Esophagus mucosa (tissue), 1 donor: ENCODE measurements at places on chromosomes 6 and 20.

GRCh38 chr6:11668455-11668854 lies 110.1 kb downstream of the ADTRP start:
- no peak for ATAC-seq

DNA sequence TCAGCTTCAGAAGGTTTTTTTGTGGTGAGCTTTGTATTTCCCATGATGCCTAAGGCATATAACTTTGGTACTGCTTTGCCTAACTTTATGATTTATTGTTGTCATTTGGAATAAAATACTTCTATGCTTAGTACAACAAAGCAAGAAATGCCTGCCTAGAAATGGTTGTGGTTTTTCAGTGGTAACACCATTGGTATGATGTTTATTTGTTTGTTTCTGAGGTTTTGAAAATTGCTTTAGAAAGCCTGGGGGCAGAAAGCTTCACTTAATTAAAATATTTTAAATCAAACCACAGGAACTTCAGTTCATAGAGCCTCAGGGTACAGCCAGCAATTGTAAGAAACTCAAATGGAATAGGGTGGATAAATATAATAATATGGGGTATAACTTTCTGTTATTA lies 351.2 kb upstream of the MAP3K7 start:
- ATAC-seq: no peak

- ATAC-seq: no peak
Measured at GRCh38 chr20:58677079-58677604, 15.5 kb upstream of the NPEPL1 start.

GRCh38 chr6:13575377-13575775 lies 975 bp downstream of the SIRT5 start:
- ATAC-seq: no peak

DNA sequence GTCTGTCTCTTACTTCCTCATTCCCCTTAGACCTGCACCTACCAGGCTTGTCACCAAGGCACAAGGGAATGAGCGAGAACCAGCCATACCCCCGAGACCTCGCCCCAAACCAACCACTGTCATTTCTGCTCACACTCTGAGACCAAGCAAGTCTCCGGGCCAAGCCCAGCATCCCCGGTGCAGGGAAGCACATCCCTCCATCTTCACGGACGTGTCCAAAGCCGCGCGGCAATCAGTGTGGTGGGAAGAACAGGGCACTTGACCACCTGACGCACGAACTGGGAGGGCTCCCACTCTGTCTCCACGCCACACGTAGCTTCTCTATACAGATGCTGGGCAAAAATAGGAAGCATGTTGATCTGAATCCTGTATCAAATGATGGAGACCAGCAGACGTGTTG lies 28.4 kb upstream of the THBS2 start:
- ATAC-seq: no peak

DNA sequence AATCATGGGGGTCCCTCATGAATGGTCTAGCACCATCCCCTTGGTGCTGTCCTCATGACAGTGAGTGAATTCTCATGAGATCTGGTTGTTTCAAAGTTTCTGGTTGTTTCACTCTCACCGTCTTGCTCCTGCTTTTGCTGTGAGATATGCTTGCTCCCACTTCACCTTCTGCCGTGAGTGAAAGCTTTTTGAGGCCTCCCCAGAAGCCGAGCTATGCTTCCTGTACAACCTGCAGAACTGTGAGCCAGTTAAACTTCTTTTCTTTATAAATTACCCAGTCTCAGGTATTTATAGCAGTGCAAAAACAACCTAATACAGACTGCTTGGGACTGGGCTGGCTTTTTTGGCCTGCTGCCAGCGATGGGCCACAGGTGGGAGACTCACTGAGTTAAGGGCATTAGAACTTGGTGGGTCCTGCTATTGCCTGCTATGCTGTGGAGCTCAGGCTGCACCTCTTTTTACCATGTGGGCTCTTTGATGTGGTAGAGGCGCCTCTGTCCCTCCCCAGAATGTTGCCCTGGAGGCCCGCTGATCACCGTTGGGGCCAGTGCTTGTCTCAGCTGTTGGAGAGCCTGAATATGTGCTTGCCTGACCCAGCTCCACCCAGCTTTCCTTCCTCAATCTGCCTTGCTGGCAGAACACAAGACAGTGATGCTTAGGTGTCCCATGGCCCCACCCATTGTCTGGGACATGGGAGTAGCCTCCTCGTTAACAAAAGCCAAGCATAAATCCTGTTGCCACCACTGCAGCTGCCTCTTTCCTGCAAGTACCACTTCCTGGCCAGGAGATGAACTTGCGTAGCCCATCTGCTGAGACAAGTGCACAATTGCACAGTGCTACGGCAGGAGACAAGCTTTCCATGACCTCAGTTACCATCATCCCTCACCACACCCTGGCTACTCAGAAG lies 47.1 kb downstream of the IGF2R start:
- ATAC-seq: peak; percentile 93

DNA sequence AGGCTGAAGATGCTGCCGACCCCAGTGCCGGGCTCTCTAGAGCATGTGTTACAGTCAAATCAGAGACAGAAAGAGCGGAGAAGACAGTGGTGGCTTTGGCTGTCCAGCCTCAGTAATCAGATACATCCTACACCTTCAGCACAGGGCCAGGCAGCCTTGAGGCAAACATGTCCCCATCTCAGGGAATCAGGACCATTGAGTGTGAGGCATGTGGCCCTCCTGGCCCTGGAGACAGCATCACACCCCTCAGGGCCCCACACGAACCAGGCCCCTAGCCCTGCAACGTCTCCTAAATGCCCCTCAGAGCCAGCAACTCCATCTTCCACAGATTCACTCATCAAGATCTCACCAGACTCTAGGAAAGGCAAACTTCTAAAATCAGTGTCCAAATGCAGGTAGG lies 24.5 kb downstream of the PXDC1 start:
- ATAC-seq: no peak

DNA sequence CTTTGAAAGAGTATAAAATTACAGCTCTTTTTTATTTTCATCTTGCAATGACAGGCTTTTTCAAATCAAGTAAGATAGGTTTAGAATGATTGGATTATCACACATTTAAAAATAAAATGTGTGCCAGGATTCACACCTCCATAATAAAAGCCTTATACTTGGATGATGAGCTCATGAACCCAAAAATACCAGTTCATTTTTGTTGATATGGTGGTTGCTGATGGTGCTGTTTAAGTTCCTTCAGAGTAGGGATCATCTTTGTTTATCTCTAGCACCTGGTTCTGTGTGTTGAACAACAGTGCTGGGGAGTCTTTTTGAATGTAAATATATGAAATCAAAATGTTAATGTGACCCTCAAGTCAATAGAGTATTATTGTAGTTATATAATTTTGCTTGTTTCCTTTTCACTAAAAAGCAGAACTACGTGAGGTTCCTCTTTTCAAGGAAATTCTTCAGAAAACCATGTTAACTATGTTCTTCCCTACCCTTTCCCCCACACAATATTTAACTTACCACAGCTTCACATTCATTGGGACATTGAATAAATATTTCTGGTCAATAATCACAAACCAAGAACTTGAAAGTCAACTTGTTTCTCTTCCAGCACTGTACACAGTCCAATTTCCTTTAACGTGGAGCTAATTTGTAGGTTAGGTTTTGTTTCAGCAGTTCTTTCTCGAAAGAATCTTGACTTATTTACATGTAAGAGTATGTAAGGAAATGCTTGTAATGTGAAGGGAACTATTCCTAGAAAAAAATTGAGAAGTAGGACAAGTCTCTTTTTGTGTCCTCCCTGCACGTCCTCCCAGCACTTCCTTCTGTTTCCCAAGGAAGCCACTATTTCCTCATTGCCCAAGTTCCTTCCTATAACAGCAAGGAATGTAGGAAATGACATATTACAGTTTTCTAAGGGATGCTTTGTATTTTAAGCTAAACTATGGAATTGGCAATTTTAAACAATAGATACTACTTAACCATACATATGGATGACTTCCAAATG lies 945.9 kb upstream of the CITED2 start:
- ATAC-seq: no peak

- no peak for ATAC-seq
Measured at GRCh38 chr6:156773476-156773875, 3.7 kb upstream of the ARID1B start.

DNA sequence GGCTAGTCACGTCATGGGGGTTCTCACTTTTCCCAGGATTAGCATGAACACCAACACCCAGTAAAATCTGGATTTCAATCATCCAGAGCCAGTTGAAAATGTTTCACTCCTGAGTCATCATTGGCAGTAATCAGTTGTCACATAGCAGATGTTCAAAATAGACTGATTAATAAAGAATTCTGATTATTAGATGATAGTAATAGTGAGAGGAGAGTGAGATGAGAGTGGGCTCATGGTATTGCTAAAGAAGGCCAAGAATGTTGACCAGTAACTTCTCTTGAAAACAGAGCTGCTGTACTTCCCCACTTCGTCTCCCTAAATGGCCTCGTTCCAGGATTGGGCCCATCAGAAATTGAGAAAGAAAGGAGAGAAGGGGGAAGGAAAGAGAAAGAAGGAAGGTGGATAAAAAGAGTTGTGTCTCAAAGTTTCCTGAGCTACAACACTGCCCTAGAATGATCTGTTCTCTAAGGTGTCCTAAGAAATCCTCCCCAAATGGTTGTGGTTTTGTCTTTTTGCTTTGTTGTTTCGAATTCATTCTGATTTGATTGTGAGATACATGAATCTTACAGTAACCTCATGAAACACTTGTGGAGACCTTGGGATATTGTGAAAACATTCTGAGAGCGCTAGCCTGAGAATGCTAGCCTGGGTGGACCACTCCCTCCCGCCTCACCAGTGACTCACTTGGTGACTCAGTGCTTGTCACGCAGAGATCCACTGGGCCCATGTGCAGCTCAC lies 502.2 kb upstream of the JARID2 start:
- ATAC-seq: peak; percentile 99

GRCh38 chr6:45365036-45365435 lies 12.7 kb downstream of the SUPT3H start:
- no peak for ATAC-seq

DNA sequence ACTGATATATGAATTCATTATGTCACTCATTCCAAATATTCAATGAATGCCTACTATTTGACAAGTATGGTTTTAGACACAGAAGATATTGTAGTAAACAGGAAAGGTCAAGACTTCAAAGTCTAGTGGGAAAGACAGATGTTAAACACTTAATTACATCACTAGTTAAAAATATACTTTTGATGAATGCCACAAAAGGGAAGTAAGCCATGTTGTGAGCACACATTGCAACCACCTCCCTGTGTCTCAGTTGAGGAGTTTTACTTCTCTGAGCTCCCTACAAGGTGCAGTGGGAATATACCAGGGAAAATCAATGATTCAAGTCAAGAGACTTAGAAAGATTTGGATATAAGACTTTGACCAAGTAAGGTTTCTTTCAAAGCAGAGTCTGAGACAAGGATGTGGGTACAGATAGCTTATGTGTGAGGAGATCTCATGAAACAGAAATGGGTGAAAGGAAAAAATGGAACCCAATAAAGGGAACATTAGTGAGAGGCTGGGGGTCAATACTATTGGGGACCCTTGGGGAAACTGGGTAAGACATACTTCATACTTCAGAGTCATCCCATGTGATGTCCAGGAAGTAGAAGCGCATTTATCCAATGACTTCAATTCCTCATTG lies 503.7 kb downstream of the KIF16B start:
- no peak for ATAC-seq

- no peak for ATAC-seq
Measured at GRCh38 chr20:60541991-60542390, 583.8 kb downstream of the CDH26 start.

GRCh38 chr6:11258260-11259237 lies 26.1 kb upstream of the NEDD9 start:
- ATAC-seq: no peak

DNA sequence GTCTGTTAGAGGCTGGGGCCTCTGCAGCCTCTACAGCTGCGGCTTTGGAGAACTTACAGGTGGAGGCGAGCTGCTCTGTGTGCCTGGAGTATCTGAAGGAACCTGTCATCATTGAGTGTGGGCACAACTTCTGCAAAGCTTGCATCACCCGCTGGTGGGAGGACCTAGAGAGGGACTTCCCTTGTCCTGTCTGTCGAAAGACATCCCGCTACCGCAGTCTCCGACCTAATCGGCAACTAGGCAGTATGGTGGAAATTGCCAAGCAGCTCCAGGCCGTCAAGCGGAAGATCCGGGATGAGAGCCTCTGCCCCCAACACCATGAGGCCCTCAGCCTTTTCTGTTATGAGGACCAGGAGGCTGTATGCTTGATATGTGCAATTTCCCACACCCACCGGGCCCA lies 2.6 kb downstream of the TRIM39 start:
- ATAC-seq: no peak

DNA sequence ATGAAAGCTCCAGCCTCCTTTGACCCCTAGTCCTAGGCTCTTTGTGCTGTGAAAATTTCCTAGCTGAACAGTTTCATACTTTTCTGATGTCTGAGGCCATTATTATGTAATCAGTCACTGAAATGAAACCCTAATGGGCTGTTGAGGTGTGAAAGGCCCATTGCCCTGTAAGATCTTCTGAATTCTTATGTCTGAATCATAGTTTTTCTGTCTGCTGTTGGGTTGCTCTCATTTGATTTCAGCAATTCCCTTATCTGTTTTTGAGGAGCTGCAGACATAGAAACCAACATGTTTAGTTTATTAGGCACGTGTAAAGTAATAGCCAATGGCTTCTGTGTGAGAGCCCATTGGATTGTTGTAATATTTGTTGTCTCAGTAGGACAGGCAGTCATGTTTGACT lies 118.1 kb downstream of the EYA4 start:
- no peak for ATAC-seq

GRCh38 chr6:126060400-126060799 lies 74.1 kb downstream of the TRMT11 start:
- no peak for ATAC-seq

DNA sequence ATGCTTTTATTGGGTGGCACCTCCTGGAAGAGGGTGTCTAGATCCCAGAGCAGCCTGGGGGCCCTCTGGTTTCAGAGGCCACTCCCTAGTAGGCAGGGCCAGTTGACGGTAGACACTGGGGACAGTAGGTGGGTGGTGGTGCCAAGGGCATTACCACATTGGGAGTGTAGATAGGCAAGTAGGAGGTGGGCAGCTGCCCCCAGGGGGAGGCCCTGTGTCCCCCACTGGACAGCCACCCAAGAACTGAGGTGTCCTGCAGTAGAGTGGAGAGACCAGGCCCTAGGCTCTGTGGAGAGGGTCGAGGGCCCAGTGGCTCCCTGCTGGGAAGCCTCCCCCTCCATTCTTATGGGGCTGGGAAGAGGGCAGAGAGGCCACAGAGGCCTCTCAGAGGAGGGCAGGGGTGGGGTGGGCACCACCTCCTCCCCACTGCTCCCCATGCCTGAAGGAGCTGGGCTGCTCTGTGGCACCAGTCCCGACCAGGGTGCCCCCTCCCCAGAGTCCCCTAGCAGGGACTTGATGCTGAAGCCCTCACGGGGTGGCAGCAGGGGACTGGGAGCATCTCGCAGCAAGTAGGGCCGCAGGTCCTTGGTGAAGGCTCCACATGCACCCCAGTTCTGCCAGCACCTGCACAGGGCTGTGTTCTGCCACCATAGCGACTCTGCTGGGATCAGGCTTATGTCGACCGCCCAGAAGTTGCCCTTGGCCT lies 305.0 kb upstream of the KCNQ5 start:
- ATAC-seq: no peak
